D721Med (cell line): ENCODE measurements at places on chromosomes 12 and 14.

DNA sequence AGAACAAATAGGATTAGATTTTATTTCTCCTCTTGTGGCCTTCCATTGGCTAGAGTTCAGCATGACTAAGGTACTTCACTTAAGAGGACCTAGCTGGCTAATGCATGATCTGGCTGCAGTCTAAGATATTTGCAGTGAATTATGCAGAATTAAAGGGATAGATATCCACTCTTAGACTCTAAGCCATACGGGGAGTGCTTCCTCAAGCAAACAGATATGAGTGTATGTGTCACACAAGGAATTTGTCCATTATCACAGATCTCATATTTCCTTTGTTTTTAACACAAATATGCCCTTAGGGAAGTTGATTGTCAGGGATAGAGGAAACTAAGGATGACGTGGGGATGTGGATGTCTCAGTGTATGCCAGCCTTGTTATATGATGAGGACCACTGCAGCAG lies 88.1 kb upstream of the DHRS4 start:
- DNase-seq: no peak

DNA sequence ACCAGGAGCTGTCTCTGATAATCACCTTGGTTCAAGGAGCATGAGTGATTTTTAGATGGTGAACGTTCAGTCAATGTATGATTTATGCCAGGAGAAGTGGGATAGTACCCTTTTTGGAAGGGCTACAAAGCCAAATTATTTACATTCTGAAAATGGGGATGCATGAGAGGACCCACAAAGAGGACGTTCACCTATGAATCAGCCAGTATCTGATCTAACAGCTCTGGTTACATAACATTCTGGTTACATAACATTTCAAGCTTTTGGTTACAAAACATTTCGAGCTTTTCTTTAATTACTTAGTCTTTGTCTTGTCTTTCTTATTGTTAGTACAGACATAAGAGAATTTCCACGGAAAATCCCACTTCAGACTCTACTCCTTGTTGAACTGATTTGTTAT lies 68.8 kb downstream of the SLCO1A2 start:
- DNase-seq: no peak

DNA sequence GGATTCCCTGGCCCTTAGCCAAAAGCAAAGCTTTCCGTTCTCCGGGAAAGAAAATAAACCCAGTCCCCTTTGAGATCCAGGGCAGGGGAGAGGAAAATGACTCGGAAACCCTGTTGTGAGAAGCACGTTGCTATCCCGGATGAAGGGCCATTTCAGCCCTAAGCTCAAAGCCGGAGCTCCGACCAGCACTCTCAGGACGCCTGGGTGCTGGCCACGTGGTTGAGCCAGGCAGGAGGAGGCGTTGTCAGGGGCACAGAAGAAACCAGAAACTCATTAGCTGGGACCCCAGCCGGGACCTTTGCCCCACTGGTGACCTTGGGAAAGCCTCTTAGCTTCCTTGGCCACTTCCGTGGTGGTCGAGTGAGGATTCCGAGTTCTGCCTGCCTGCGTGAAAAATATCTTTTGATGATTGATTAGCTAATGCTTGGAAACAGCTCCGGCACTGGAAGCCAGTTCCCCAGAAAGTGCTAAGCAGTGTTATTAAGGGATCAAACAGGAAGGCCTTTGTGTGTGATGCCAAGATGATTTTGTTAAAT lies 57.6 kb upstream of the FZD10 start:
- no peak for DNase-seq

- DNase-seq: no peak
Observed at GRCh38 chr12:95577820-95578219, 26.5 kb upstream of the USP44 start.

- no peak for DNase-seq
Observed at GRCh38 chr12:89859508-89860220, 151.0 kb upstream of the ATP2B1 start.

GRCh38 chr12:102851246-102851645 lies 65.8 kb downstream of the PAH start:
- DNase-seq: no peak

DNA sequence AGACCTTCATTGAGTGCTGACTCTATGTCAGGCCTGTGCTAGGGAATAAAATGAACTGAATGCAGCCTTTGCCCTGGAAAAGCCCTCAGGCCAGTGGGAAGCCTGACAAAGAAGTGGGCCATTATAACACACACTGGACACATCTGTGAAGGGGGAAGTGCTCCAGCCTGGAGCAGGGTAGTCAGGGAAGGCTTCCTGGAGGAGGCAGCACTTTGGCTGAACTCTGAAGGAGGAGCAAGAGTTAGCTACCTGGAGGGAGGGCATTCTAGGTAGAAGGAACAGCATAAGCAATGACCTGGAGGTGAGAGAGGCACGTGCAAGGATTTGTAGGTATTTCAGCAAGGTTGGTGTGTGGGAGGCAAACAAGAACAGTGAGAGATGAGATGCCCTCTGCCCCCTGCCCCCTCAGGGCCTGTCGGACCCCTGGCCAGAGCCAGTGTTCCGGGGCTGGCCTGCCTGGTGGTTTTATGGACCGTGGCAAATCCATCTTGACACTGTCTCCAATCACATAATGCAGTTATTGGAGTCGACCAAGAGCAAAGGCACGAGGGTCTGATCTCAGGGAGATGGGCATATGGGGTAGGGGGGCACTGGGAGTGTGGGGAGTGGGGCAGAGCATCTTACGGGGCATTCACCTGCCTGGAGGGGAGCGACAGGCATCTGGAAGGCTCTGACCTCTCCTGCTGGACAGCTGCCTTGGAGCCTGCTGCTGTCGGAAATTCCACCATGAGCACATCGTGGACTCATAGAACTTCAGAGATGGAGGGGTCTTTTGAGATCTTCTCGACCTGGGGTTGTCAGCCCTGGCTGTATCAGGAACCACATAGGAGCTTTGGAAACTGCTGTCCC lies 2.7 kb upstream of the FAM222A start:
- DNase-seq: no peak

- DNase-seq: no peak
Observed at GRCh38 chr12:125346362-125346761, 281.1 kb downstream of the AACS start.

- no peak for DNase-seq
Observed at GRCh38 chr12:92511786-92512185, 191.0 kb upstream of the PLEKHG7 start.

DNA sequence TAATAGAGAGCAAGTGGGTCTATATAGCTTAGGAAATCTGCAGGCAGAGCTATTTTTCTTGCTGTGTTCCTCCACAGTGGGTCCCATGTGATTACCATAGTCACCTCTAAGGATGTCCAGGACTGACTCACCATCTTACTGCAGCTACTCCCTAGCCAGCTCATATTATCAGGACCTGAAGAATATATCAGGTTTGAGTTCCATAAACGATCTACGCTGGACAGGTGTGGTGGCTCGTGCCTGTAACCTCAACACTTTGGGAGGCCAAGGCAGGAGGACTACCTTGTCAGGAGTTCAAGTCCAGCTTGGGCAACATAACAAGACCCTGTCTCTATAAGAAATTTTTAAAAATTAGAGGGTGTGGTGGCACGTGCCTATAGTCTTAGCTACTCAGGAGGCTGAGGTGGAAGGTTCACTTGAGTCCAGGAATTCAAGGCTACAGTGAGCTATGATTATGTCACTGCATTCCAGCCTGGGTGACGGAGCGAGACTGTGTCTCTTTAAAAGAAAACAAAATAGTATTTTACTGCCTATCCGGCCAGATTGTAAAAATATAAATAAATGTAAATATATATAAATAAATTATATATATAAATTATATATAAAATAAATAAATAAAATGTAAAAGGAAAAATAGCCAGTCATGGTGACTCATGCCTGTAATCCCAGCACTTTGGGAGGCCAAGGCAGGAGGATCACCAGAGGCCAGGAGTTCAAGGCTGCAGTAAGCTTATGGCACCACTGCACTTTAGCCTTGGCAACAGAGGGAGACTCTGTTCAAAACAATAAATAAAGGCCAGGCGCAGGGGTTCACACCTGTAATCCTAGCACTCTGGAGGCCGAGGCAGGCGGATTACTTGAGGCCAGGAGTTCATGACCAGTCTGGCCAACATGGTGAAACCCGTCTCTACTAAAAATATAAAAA lies 6.9 kb upstream of the SPRYD4 start:
- DNase-seq: no peak

- no peak for DNase-seq
Observed at GRCh38 chr14:85218982-85219381, 311.0 kb upstream of the FLRT2 start.

- DNase-seq: no peak
Observed at GRCh38 chr12:96094201-96094600, 58.8 kb upstream of the LTA4H start.

DNA sequence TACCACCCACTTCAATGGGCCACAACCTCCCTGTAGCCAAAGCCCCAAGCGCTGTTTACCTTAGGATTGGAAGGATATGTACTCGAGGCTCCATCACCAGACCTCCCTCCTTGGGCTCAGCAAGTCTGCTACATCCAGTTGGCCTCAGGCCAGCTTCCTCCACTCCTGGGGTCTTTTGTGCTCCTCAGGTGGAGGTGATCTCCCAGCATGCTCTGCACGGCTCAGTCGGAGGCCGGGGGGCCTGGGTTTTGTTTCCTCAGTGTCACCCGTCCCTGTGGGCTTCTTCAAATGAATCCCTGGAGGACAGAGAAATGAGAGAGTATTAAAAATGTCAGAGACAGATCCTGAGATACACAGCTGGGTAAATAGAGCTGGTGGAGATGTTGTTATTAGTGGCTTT lies 723.1 kb upstream of the TBX3 start:
- DNase-seq: no peak

- DNase-seq: no peak
Observed at GRCh38 chr12:28827861-28828260, 321.2 kb upstream of the FAR2 start.

- no peak for DNase-seq
Observed at GRCh38 chr14:102210421-102211042, 70.8 kb downstream of the WDR20 start.

DNA sequence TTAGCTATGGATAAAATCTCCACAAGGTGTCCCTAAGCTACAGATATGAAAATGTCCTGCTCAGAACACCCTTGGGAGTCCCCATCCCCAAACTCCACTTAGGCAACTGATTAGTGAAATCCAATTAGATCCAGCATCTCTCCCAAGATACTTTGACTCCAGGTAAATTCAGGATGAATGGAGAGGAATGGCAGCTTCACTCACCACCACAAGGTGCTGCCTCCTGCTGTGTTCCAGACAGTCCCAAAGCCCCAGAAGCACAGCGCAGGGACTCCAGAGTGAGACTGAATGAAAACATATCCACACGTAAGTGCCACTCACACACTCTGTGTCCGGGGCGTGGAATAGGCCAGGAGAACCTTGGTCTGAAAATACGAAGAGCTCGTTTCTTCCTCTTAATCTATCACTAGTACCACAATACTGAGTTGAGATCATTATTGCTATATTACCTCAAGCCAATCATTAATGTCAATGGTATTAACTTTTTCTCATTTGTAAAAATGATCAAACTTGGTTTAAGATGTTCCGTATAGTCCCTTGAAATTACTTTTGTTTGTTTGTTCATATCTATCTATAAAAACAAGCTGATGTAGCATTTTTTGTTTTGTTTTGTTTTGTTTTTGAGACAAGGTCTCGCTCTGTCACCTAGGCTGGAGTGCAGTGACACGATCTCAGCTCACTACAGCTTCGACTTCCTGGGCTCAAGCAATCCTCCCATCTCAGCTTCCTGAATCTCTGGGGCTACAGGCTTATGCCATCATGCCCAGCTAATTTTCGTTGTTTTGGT lies 70.0 kb upstream of the BICD1 start:
- no peak for DNase-seq

GRCh38 chr14:56797569-56798446 lies 12.5 kb downstream of the OTX2 start:
- no peak for DNase-seq
